Stimulated activated CD4-positive, alpha-beta T cell treated with anti-CD3 and anti-CD28 coated beads, Interleukin-15, amount 100 ng/mL, for 1 hour (primary cell): ENCODE measurements at places on chromosomes 1 and 21.

GRCh38 chr1:26321315-26322041 is 3.7 kb downstream of the CD52 start:
- DNase-seq: peak; percentile 89

DNA sequence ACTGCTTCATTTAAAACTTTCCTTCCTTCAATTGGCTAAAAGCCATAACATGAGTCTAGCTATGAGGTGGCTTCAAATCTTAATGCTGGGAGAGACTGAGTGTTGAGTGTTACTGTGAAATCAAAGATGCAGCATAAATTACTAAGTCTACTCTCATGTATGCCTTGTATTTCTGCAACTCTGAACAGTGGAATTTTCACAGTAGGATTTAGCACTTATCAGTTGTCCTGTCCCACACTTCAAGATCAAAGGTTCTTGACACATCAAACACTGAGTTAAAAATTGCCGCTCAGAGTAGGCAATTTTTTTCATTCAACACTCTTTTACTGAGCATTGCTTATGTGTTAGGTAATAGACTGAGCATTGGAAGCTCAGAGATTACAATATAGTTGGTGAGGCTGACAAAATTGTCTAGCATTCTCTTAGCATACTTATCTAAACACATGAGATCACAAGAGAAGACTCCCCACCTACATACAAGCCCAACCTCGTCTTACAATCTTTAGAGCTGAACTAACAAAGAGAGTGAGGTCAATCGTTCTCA is 56.4 kb upstream of the ADORA3 start:
- DNase-seq: no peak

GRCh38 chr1:21048462-21048861 is 128.2 kb downstream of the EIF4G3 start:
- no peak for DNase-seq

- no peak for DNase-seq
Observed at GRCh38 chr1:168091720-168092550, 44.8 kb downstream of the GPR161 start.

DNA sequence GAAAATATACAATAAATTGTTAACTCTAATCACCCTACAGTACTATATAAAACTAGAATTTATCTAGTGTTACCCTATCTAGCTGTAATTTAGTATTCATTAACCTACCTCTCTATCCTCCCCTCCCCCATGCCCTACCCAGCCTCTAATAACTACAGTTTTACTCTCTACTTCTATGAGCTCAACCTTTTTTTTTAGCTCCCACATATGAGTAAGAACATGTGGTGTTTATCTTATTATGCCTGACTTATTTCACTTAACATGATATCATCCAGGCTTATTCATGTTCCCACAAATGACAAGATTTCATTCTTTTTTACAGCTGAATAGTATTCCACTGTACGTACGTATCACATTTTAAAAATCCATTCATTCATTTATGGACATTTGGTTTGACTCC is 46.0 kb upstream of the WARS2 start:
- no peak for DNase-seq

- DNase-seq: no peak
Observed at GRCh38 chr21:31914472-31914871, 41.7 kb downstream of the HUNK start.

GRCh38 chr21:43985690-43986251 is 26.3 kb upstream of the TRAPPC10 start:
- DNase-seq: no peak

DNA sequence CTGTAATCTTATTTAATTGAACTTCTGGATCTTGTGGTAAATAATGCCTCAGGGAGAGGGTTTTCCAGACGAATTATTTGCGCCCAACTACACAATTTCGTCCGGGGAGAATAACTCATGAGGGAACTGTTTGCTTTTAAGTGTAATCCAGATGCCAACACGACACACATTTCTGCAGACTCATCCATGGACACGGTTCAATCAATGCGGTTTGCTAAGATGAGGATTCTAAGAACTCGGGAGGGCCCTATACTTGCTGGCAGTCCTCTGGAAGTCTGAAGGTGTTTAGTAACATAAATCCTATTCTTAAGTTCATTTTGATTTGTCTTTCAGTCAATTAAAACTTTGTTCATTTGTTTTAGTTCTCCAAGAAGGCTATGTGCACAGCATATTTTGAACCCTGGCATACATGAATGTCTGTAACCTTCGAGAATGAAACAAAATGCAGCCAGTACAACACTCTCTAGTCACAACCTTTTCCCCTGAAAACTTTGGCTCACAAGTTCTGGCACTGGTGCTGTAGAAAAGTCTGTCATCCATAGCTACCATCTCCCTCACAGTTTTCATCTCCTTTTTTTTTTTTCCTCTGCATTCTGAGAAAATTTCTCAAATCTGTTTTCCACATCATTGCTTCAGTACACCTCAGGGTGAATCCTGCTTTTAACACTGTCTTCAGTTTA is 38.8 kb downstream of the DIPK1A start:
- DNase-seq: no peak

DNA sequence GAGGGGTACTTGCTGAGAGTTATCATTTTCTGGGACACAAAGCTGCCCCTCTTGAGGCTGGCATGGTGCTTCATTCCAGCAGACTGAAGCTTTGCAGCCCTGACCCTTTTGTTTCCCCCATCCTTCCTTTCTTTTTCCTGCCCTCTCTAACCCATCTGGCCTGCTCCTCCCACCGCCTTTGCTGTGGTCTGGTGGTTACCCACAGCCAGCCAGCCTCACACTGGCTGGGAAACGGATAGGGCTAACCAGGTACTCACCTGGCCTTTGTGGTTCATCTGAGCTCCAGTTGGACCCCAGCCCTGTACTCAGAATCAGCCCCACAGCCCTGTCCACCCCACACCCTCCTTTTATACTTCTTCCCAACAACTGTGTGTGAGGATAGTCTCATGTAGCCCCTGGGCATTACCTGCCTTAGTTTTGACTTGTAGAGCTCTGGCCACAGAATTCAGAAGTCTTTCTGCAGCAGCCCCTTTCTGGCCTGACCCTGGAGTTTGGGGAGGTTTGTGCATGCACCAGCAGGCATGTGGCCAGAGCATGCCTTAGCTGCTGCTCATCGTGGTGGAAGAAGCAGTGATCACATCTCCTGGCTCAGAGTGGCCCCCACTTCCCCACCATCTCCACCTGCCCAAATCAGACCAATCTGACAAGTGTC is 138.0 kb downstream of the TRABD2B start:
- DNase-seq: no peak

DNA sequence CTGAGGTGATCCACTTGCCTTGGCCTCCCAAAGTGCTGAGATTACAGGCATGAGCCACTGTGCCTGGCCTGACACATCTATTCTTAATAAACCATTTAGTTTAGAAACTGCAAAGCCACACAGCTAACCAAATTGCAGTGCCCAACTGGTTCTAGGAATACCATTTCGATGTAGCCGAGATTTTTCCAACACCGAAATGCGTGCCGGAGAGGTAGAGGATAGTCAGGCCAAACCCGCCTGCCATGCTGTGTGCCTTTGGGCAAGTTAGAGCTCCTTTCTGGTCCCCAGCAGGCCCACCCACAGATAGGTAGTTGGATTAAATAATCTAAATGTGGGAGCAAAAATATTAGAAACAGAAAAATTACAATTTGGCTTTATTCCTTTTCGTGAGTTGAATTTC is 254.4 kb downstream of the FOXD2 start:
- no peak for DNase-seq

DNA sequence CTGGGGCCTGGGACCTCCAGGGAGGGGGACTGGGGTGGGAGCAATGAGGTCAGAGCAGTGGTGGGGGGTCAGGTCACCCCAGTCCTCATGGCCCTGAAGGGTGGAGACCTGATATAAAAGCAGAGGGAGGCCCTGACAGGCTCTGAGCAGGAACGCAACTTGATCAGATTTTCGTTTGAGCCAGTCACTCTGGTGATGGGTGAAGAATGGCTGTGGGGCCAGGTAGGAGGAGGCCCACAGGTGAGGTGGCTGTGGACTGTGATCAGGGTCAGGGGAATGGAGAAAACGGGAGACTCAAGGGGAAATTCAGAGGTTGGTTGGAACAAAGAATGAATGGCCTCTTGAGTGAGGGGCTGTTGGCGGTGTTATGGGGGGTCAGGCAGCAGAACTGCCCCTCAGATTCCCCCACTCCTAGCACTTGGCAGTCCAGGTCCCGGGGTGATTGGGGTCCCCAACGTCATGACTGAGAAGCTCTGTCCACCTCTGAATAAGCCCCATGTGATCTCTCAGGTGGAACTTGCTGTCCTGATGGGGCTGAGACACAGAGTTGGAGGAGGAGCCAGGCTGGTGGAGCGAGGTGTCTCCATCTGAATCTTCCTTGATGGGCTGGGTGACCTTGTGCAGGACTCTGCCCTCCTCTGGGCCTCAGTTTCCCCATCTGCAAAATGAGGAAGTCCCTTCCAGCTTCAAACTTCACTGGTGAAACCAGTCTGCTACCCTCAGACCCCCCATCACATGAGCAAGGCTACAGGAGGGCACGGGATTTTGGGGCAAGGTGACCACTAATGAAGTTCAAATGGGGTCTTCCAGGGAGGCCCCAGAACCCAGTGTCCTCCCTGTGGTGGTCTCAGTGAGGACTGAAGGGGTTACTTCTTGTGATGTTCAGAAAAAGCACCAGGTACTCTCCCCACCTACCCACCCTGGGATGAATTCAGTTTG is 683.0 kb downstream of the MATN1 start:
- DNase-seq: no peak

GRCh38 chr1:230633469-230633868 is 8.8 kb upstream of the COG2 start:
- DNase-seq: no peak

DNA sequence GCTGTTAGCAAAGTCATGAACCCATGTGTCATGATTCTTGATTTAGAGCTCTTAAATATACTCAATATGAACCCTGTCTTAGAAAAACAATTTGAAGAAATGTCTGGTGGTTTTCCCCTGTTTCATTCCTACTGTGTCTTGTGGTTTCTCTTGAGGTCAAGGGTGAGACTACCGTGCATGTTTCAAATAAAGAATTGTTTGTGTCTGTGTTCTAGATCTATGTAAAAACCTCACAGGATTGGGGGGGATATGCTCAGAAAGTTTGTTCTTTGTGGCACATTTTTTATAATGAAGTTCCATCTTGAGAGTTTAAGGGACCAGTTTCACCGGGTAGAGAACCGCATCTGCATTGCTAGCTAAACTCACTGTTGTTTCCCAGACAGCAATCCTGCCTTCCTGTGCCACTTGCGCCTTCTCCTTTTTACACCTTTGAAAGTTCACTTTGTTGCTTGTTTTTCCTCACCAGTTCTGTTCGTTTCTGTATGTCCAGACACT is 30.9 kb upstream of the CACYBP start:
- DNase-seq: no peak

DNA sequence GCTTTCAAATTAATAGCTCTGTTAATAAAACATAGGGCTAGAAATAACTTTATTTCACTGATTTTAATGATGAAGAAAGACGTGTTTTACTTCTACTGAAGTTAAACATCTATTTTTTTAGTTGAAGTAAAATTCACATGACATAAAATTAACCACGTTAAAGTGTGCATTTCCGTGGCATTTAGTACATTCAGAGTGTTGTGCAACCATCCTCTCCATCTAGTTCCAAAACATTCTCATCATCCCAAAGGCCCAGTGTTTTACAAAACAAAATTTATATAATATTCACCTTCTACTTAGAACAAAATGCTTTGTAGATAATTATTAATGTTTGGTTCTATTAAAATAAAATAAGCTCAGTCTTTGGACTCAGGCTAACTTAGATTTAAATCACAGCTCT is 108.5 kb upstream of the GNG12 start:
- DNase-seq: no peak

GRCh38 chr1:61992257-61992656 is 202.4 kb upstream of the L1TD1 start:
- DNase-seq: no peak

DNA sequence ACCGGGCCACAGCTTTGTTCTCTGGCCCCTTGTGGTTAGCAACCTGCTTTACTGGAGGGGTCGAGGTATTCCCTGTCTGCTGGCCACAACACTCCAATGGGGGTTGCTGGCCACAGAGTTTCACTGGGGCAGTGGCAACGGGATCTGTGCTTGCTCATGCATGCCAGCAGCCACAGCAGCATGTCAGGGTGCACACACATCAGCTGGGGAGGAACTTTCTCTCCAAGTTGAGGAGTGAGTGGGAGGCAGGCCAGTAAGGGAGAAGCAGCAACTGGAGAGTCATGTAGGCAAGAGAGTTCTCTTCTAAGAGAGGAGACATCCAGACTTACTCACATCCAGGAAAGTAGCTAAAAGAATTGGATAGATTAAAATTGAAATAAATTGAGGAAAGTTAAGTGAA is 38.0 kb downstream of the SAMD13 start:
- DNase-seq: no peak

GRCh38 chr1:31216016-31216415 is 23.7 kb downstream of the NKAIN1 start:
- no peak for DNase-seq

DNA sequence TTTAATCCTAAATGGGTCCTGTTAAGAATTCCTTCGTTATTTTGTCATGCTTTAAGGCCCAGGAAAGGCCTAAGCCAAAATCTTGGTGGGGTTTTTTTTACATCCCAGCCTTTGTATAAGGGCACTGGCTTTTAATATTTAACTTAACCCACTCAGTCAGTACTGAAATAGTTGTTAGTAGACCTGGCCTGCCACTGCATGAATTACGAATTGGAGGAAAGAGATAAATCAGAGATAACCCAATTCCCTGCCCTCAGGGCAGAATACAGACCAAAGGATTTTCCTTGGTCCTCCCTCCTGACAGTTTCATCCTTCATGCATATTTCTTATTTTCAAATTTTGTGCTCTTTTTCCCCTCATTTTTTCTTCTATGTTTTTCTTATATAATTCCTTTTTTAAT is 193.0 kb downstream of the FASLG start:
- DNase-seq: no peak

DNA sequence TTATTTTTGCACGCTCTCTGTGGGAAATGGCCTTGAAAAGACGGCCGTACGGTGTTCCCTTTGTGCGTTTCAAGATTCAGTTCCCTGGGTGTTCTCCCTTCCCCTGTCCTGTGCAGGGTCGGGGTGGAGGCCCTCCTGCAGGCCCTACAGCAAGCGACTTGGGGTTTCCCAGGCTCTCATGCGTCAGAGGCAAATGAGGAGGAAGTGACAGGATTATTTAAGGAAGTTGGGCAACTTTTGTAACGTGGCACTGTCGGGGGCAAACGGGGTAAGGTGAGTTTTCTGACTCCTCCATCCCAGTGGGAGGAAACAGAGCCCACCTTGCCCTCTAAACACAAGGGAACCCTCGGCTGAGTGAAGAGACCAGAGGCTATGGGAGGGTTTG is 16.1 kb upstream of the AJAP1 start:
- no peak for DNase-seq

DNA sequence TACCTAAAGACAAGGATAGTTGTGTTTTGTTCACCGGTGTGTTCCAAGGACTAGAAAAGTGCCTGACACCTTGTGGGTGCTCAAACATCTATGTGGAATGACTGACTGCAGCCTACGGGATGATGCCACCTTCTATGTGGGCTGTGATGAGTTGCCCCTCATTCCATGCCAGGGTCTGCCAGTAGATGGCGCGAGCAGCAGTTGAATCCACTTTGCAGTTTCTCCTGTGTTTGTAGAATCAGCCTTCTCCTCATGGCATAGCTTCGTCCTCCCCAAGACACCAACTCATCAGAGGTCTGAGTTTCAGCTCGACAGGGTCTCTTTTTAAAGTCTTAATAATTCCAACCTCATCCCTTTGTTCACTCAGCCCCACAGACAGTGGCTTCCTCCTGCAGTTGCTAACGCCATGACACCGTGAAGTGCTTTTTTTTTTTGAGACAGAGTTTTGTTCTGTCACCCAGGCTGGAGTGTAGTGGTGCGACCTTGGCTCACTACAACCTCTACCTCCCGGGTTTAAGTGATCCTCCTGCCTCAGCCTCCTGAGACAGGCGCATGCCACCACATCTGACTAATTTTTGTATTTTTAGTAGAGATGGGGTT is 133.7 kb downstream of the CAPN8 start:
- peak; percentile 21 for DNase-seq

GRCh38 chr1:41784531-41785274 is 134.0 kb downstream of the HIVEP3 start:
- DNase-seq: no peak
